ENCODE measurements at places on chromosomes 1 and 21. TPM values are rescaled to one million over a fixed set of nuclear protein-coding genes. Genes with fewer than 3 reads are reported as not detected.

The CD164L2 gene
- total RNA-seq, result not detected

The PLPPR4 gene
- 0.13 TPM for total RNA-seq

The HOOK1 gene
- total RNA-seq, result not detected

The CACNA1S gene
- total RNA-seq, result not detected

The KDF1 gene
- not detected for total RNA-seq

The CDA gene
- 1.9 TPM for total RNA-seq

The NR1I3 gene
- not detected for total RNA-seq
